ENCODE measurements at places on chromosomes 1 and 21.
A peak's percentile ranks its signal among the peaks of the same experiment; 100 is the strongest.

GRCh38 chr1:86068841-86069756 lies 87.5 kb downstream of the COL24A1 start:
- DNase-seq, result no peak

DNA sequence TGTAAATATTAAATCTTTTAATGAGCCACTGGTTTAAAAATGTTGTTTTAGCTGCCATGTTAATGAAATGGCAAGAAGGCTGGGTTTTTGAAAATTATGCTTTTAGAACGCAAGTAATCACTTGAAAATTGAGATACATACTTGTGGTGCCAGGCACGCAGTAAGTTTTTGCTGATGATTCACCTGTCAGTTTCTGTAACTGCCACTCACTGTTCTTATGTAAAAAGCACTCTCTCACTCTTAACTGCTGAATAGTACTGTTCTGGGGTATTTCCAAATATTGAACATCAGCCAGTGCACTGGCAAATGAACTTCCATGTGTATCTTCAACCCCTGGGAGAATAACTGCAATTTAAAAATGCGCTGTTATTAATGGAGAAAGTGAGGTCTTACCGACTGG lies 17.9 kb downstream of the LGALS8 start:
- DNase-seq, result no peak

DNA sequence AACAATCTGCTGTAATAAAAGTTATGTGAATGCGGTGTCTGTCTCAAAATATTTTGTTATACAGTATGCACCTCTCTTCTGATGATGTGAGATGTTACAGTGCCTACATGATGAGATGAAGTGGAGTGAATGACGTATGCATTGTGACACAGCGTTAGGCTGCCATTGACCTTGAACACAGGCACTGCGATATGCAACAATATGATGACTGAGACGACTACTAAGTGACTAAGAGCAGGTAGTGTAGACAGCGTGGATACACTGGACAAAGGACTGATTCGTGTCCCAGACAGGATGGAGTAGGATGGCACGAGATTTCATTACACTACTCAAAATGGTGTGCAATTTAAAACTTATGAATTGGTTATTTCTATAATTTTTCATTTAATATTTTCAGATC lies 8.4 kb downstream of the SGIP1 start:
- DNase-seq, result no peak

DNA sequence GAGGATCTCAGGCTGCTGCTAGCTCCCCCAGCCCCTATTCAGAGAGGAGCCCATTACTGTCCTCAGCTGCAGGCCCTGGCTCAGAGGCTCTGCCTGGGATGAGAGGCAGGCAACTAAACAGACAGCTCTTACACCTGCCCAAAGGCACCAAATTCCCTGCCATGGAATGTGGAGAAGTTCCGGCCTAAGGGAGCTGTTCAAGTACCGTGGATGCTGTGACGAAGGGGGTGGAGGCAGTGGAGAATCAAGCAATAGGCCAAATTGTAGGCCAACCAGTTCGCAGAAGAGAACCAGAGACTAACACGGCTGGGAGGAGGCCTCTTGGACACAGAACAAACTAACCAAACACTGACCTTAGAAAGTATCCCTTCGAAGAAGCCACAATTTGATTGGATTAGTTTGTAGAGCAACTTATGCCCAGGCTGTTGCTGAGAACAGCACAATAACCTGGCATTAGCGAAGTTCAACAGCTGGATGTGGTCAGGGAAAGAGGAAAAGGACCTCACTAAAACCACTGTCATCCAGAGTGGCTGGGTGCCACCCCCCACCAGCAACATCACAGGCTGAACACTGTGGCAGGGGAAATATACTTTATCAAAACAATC lies 3.6 kb downstream of the C1orf174 start:
- no peak for DNase-seq

GRCh38 chr1:174794861-174795260 lies 204.9 kb upstream of the CACYBP start:
- no peak for DNase-seq

GRCh38 chr21:16186742-16187141 lies 457.0 kb downstream of the USP25 start:
- DNase-seq, result no peak

GRCh38 chr1:202164271-202165037 lies 4.1 kb upstream of the PTPN7 start:
- no peak for DNase-seq

DNA sequence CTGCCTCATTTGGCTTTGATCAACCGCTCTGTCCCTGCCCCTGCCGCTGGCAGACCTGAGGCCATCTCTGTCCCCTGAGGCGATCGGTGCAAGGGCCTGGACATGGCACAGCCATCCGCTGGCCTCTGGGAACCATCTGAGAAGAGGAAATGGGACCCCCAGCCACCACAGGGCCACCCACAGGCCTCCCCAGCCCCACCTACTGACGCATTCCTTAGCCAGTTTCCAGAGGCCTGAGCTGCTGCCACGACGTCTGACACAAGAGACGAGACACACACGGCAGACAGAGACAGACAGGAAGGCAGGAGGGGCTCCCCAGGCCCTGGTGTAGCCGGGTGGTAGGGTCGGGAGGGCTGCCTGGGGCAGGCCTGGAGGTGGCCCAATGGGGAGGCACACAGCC lies 37.3 kb upstream of the EDN2 start:
- no peak for DNase-seq

- DNase-seq, result no peak
Observed at GRCh38 chr1:25593861-25594260, 22.7 kb upstream of the MAN1C1 start.

DNA sequence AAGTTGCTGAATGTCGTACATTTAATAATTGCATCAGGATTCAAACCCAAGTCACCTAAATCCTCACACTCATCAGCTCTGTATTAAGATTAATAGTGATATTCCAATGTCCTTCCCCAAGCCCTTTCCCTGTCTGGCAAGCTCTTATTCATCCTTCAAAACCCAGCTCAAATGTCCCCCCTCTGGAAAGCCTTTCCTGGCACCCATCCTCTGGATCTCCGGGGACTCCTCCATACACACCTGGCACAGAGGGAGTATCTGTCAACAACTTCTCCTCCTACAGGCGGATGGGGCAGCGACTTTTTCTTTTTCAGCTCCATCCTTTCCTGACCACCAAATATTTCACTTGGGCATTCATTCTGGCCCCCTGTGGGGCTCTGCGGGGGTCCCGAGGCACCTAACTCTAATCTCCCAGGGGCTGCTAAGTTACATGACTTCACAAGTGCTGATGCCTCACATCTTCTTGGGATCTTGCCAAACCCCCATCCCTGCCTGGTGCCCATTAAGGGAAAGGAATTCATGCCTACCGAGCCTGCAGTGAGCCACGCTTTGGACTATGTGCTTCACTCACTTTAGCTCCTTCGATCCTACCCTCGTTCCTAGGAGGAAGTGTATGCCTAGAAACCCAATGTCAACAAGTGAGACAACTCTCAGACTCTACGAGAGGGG lies 15.2 kb downstream of the TINAGL1 start:
- DNase-seq, result no peak

DNA sequence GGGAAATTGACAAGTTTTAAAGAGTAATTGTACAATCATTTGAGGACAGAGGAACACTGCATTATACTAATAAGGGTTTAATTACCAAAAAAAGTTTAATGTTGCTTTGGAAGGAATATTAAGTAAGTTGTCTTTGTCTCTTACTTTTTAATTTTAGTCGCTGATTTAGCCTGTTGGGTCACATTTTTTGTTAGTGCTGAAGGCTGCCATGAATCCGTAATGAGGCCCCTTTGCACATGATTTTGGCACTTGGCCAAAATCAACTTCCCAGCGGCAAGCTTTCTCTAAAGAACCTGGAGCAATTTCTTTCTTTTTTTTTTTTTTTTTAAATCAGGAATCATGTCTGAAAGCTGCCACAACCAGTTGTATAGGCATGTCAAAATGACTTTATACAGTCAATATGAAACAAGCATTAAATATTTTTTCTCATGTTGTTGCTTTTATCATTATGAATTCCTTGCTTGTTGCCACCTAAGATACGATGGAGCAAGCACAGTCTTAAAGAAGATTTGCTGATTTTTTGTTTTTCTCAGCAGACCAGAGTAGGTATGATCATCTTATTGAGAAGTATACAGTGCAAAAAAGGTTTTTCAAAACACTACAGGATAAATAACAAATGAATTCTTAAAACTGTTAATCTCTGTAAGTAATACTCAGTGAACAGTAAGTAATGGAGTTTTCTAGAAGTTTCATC lies 690.4 kb downstream of the USP25 start:
- DNase-seq, result peak; percentile 54

DNA sequence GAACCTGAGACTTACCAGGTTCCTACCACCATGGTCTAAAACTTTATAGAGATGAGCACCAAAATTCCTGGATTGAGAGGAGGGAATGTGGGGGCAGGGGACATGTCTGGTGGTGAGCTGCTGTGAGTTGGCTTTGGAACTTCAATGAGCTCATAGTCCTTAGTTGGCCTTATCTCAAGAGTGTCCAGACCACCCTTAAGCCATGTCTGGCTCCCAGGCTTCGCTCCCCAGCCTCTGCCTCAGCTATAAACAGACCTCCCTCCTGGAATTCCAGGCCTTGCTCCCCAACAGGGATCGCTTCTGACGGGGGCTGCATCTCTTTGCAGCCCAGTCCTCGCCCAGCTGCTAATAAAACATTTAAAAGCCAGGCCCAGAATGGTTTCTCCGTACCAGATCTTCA lies 19.5 kb downstream of the ATF3 start:
- no peak for DNase-seq

DNA sequence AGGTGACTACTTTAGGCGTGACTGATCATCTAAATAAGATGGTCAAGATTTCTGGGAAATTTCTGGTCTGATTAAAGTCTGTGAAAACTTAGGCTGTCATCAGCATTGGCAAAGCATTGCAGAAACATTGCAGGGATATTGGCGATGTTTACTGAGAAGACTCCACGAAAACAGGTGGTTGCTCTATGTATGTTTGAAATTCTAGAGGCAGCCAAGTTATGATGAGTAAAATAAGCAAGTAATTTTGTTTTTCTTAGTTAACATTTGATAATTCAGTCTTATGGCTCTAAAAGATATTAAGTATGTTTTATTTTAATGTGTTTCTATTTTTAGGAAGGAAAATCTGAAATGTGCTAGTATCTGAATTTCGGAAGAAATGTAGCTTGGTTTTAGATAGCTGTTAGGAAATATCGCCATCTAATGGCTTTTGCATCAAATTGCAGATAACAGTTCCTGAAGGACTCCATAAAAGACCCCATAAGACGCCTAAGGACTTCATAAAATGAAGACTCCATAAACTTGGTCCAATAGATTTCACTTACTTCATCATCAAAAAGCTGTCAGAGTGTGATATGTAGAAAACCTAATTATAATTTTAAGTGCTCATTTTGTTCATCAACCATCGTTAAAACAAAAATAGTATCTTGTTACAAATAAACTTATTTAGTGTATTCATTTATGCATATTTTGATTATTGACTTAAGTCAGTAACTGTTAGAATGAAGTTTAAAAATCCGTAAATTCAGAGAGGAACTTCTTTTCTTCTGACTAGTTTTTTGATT lies 344.6 kb downstream of the RYR2 start:
- DNase-seq, result peak; percentile 3

GRCh38 chr1:175725684-175726083 lies 17.7 kb downstream of the TNR start:
- no peak for DNase-seq

GRCh38 chr1:86030180-86030579 lies 126.4 kb downstream of the COL24A1 start:
- DNase-seq, result no peak

DNA sequence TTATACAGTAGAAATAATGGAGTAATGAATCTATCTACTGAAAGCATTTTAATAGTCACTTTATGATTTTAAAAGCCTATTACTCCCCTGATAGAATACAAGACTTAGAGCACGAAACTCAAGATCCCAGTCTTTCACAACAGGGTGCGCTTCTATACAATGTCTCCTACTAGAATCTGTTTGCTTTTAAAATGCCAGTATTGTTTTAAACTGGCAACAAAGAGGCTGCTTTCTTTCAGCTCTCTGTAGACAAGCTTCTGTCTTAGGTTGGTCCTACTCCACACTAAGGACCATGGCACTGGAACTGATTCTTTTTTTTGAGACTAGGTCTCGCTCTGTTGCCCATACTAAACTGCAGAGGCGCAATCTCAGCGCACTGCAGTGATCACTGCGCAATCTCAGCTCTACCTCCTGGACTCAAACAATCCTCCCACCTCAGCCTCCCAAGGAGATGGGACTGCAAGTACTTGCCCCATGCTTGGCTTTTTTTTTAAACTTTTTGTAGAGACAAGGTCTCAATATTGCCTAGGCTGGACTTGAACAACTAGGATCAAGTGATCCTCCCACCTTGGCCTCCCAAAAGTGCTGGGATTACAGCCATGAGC lies 4.8 kb downstream of the DCAF8 start:
- no peak for DNase-seq

GRCh38 chr21:23152130-23152529 lies 2153.9 kb downstream of the NCAM2 start:
- no peak for DNase-seq

DNA sequence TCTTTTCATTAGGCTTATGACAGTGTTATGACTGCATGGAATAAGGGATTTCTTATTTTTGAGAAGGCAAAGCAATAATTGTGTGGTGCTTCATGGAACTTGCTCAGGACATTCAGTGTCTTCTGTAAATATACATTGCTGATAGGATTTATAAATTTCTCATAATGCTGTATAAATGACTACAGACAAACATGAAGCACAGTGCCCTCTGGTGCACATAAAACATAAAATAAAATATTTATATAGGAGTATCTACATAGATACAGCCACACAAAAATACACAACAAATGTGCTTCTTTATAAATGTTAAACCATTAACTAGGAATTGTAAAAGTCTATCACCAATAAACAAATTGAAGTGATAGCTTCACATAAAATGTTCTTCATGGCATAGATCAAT lies 24.1 kb downstream of the BRINP3 start:
- DNase-seq, result no peak

DNA sequence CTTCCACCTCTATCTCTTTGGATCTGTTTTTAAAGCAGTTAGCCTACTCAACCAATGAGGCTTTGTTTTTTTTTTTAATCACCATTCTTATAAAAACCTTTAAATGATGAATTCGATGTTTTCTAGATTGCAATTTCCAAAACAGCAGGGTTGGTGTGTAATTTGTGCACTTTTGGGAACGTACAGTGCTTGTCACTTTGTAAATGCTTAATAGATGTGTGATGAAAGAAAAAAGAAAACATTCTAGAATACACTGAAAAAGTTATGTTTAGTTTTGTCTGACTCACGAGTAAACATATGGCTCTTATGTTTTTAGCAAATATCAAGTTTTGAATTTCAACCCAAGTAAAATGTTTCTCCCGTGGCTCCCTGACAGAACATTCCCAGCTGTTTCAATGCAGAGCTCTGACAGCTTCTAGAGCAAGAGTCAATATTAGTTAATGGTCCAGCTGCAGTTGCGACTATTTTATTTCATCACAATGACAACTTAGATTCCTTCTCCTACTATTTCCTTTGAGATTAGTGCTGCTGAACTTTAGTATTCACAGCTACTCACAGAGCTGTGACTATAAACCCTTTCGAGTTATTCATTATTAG lies 362.5 kb upstream of the ADAMTS5 start:
- no peak for DNase-seq

DNA sequence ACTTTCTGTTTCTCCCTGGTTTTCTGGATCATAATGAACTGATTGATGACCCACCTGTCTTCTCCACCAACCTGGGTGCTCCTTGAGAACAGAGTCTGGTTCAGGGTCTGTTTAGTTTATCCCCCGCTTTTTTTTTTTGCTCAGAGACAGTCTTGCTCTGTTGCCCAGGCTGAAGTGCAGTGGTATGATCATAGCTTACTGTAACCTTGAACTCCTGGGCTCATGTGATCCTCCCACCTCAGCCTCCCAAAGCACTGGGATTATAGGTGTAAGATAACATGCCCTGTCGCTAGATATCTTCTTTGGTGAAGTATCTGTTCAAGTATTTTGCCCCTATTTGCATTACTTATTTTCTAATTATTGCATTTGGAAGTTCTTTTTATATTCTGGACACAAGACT lies 30.2 kb upstream of the CITED4 start:
- DNase-seq, result no peak
